Activated CD4-positive, alpha-beta T cell treated with anti-CD3 and anti-CD28 coated beads, Interleukin-2, amount 50 U/mL, for 48 hours (primary cell): ENCODE measurements at places on chromosomes 11 and 22.

DNA sequence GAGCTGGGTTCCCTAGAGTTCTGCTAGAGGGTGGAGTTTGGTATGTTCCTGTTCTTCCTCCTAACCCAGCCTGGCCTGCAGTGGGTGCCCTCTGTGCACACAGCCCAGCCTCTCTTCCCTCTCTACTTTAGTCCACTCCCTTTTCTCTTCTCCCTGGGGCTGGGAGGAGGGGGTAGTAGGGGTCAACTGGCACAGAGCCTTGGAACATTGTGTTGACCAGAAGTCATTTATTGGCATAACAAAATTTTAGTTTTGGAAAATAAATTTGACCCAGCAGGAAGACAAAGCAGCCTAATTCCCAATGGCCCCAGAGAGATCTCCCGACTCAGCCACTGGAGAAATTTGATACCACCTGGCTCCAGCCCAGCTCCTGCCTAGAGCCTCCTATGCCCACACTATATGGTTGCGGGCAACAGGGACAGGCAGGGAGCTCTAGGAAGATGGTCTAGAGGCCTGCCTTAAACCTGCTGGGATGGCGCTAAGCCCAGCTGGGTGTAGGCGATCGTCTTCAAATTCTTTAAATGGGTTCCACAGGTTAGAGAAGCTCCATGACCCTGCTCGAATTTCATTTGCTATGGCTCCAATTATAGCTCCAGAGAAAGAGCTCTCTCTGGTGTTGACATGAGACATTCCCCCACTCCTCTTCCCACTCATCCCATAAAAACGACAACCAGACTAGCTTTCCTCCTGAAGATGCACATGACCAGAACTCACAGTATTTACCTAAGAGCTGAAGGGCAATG is 9.9 kb downstream of the PCSK7 start:
- no peak for DNase-seq

- DNase-seq, result no peak
Measured at GRCh38 chr11:60362241-60362640, 16.1 kb upstream of the MS4A7 start.

- no peak for DNase-seq
Measured at GRCh38 chr11:134041791-134042696, 26.8 kb upstream of the JAM3 start.

DNA sequence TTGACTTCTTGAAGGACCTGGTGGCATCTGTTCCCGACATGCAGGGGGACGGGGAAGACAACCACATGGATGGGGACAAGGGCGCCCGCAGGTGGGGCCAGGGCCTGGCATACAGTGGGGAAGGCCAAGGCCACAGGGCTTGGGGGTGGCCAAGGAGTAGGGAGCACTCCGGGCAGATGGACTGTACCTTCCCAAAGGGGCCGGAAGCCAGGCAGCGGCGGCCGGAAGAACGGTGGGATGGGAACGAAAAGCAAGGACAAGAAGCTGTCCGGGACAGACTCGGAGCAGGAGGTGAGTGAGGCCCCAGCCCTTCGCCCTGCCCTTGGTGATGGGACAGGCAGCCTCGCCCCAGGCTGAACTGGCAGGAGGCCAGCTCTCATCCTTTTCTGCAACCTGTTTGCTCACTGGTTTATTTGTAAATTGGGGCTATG is 1.2 kb downstream of the DRAP1 start:
- DNase-seq, result no peak

- peak; percentile 81 for DNase-seq
Measured at GRCh38 chr22:22710719-22711531, 66.5 kb downstream of the GGTLC2 start.

DNA sequence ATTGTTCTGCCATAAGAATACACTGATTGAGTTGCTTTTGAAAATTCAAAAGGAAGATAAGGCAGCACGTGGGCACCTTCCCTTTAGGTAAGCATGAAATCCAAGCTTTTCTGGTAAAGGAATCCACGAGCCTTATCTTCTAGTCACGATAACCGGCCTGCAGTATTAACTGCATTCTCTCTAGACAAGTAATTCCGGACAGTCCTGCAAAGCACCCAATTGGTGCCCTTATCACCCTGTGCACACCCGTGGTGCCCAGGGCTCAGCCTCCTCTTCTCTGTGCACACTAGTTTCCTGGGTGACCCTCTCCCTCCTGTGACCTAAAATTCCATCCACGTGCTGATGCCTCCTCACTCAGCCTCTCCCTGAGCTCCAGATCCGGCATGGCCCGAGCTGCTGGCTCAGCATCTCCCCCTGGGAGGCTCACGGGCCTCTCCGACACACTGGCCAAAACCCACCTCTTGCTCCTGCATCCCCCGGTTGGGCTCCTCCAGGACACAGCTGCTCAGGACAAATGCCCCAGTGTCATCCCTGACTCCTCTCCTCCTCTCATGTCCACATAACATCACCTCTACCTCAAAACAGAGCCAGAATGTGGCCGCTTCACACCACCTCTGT is 63.7 kb downstream of the PACSIN2 start:
- DNase-seq, result no peak

DNA sequence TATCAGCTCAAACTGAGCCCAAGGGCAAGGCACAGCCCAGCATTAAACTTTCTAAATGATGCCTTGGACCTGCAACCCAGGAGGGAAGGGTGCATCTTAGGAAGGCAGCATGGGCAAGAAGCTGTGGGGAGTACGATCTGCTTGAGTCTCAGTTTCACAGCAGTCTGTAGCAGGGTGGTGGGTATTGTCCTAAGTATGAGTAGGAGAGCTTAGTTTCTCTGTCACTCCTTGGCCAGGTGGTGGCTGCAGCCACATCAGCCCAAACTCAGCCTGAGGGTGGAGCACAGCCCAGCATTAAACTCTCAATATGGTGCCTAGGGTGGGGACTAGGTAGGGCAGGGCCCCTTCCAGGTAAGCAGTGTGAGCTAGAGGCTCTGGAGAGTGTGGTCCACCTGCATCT is 85.5 kb downstream of the ACER3 start:
- no peak for DNase-seq

DNA sequence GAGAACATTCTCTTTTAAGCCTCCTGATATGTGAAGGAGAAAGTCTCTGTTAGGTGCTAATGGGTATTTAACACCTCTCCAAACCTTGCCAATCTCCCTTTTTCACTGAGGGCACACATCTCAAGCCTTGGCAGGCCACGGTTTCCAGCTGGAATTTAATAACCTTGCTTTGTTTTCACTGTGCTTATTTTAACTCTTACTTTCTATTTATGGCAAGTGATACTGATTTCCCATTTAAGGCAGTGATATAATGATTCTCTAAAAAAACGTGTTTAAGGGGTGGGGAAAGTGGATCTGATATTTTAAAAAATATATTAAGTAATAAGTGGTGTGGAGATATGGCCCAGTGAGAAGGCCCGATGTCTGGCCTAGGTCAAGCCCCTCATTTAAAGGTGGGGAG is 1.1 kb upstream of the RASD2 start:
- no peak for DNase-seq

GRCh38 chr11:48064306-48064705 is 83.9 kb downstream of the PTPRJ start:
- no peak for DNase-seq

DNA sequence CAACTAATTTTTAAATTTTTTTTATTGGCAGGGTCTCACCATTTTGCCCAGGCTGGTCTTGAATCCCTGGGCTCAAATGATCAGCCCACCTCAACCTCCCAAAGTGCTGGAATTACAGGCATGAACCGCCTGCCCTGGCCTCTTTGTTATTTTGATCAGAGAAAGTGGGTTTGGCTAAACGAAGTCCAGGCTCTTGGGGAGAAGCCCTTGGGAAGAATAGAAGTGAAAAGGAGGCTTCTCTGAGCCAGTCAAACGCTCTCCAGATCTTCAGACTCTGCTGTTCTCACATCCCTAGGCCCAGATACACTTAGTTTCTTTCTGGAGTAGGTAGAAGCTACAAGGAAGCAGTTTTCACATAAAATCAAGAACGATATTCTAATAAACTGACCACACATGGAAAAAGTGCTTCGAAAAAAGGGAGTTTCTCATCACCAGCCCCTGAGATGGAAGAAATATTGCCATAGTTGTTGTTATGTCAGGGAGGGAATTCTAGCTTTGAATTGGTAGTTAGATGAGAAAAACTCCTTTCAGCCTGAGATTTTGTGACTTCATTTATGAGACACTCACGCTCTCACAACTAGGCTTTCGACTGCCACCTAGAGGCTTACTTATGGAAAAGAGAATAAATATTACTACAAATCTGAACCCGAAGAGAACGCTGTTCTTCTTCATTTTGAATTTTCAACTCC is 41.7 kb upstream of the AQP11 start:
- peak; percentile 16 for DNase-seq

- no peak for DNase-seq
Measured at GRCh38 chr22:35315141-35315854, 15.6 kb downstream of the TOM1 start.

DNA sequence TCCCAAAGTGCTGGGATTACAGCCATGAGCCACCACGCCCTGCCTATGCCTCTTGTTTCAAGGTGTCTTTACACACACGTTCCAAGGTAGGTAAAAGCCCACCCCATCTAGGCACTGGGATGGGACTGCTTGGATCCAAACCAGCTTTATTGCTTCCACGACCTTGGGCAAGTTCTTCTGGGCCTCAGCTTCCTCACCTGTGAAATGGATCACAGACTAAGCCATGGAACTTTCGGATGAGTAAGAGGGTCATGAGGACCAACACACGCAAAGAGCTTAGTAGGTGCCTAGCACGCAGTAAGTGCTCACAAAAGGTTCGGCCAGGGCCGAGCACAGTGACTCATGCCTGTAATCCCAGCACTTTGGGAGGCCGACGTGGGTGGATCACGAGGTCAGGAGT is 15.6 kb downstream of the RHOD start:
- no peak for DNase-seq

DNA sequence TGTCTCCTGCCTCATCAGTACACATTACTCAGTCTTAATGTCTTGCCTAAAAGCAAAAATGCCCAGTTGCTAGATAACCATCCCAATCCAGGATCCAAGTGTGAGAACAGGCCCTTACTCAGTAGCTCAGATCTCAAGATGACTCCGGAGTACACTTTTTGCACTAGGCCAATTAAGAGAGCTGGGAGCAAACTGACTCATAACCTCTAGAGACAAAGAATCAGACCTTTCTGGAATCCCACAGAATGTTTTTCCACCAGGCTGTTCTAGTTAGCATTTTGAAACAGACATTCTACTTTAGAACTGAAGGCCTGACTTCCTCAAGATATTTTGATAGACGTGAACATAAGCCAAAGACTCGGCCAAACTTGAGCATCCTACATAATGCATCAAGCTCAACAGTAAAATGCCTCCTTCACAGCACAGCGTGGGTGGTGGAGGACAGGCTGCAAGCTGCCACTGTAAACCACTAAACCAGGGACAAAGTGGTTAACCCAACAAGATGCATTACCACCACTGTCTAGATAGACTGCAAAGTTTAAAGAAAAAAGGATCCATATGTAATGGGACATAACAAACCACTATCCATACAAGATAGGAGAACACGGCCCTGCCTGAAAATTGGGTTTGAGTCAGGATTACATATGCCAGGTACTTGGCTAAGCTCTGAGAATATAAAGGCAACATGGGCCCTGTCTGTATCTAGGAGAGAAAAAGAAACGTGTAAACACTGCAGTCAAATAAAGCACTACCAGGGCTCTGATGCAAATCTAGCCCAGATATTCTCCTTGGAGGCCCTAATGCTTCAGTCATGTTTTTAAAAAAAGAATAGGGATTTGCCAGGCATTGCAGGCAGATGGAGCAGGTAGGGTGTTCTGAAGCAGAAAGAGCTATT is 48.3 kb downstream of the MYH9 start:
- DNase-seq, result peak; percentile 60

- no peak for DNase-seq
Measured at GRCh38 chr22:19757985-19758895, 2.3 kb upstream of the TBX1 start.

- DNase-seq, result no peak
Measured at GRCh38 chr22:38675833-38676232, 5.9 kb upstream of the TOMM22 start.

- DNase-seq, result no peak
Measured at GRCh38 chr11:42625757-42626665, 685.8 kb upstream of the API5 start.

GRCh38 chr11:87012089-87012488 is 25.6 kb upstream of the TMEM135 start:
- DNase-seq, result no peak

- DNase-seq, result peak; percentile 77
Measured at GRCh38 chr22:22787786-22788459, 99.7 kb upstream of the IGLL5 start.

GRCh38 chr11:108223348-108224149 is 682 bp downstream of the ATM start:
- DNase-seq, result peak; percentile 43

GRCh38 chr11:70604630-70605467 is 206.5 kb downstream of the CTTN start:
- DNase-seq, result no peak

- no peak for DNase-seq
Measured at GRCh38 chr11:123822599-123822998, 16.4 kb upstream of the OR6M1 start.

GRCh38 chr11:126115127-126115495 is 52.4 kb upstream of the CDON start:
- no peak for DNase-seq

GRCh38 chr11:111476956-111477355 is 35.2 kb downstream of the BTG4 start:
- no peak for DNase-seq

- no peak for DNase-seq
Measured at GRCh38 chr11:74766905-74767304, 18.3 kb downstream of the RNF169 start.

DNA sequence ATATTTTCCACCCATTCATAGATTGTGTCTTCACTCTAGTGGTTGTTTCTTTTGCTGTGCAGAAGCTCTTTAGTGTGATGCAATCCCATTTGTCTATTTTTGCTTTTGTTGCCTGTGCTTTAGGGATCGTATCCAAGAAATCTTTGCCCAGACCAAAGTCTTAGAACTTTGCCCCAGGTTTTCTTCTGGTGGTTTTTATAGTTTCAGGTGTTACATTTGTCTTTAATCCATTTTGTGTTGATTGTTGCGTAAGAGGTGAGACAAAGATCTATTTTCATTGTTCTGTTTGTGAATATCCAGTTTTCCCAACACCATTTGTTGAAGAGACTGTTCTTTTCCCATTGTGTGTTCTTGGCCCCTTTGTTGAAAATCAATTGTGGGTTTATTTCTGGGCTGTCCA is 6.4 kb downstream of the IL10RA start:
- DNase-seq, result no peak

DNA sequence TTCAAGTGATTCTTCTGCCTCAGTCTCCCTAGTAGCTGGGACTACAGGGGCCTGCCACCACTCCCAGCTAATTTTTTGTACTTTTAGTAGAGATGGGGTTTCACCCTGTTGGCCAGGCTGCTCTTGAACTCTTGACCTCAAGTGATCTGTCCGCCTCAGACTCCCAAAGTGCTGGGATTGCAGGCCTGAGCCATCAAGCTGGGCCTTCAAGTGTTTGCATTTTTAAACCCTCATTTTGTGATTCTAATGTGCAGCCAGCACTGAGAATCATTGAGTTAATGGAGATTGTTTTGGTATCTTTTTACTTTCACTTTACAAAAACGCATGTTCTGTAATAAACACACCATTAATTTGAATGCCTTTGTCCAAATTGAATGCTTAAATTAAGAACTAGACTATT is 3.4 kb downstream of the TYR start:
- no peak for DNase-seq
